Natural killer cell (primary cell): ENCODE measurements at places on chromosomes 12 and 14. TPM values are rescaled to one million over a fixed set of nuclear protein-coding genes. Genes with fewer than 3 reads are reported as not detected.
A peak's percentile ranks its signal among the peaks of the same experiment; 100 is the strongest.

DNA sequence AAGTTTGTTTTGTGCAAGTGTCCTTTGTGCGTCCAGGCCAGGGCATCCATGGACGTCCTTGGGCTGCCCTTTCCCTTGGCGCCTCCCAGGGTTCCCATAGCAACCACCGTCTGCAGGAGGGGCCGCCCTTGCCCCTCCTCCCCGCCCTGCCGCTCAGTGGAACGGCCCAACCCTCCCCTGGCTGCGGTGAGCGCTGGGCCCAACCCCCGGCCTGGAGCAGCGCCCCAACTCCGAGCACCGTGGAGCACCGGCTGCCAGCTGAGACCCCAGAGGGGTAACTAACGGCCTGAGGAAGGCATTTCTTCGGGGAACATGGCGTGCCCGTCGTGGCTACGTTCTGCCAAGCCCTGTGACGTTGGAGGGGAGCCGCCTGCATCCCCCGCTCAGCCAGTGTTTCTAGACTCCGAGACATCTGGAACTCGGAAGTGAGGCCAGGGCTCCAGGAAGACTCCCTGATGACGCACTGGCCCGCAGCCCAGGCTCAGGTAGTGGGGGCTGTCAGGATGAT lies 5.3 kb upstream of the ACACB start:
- DNase-seq, result peak; percentile 71

DNA sequence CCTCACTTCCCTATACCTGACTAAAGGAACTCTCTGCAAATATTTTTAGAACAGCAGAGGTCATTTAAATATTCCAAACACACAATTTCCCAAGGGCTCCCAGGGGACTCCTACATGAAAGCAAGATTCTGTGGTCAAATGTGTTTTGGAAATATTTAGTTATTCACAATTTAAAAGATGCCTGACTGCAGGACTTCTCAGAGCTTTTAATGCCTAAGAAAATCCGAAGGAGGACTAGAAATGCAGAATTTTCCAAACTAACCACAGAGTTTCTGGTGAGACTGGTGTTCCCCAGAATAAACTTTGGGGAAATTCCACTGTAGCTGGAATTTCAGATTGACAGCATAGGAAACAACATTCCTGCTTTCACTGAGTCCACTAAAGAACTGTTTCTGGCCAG lies 84.8 kb upstream of the MAP1LC3B2 start:
- no peak for DNase-seq

- no peak for DNase-seq
Measured at GRCh38 chr12:55934773-55935172, 3.8 kb downstream of the DGKA start.

DNA sequence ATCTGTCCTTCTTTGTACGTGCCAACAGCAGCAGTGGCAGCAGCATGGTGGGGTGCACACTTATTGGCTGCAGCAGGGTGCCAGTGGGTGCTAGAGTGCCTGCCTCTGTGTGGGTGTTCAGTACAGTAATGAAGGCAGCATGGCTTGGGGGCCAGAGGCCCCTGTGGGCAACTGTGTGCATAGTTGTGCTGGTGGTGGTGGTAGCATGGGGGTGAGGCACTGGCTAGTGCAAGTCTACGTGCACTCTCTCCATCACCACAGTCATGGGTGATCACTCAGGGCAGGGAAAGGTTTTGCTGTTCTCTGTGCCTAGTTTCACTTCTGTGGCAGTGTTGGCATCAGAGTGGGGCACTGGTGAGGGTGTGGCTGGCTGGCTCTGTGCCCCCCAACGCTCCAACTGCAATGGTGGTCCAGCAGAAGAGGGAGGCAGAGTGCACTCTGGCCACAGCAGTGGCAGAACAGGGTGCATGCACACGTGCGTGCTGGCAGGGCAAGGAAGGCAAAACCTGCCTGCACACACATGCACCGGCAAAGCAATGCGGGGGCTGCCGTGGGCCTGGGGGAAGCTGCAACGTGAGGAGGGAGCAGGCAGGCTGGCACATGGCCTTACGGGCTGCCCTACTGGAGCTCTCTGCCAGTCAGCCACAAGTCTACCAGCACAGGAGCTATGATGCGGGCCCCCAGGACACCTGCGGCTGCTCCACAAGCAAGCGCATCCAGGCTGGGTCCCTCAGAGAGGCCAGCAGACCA lies 60.1 kb downstream of the CRACR2A start:
- no peak for DNase-seq

SYCP3 gene
- total RNA-seq, result 3.2 TPM

DNA sequence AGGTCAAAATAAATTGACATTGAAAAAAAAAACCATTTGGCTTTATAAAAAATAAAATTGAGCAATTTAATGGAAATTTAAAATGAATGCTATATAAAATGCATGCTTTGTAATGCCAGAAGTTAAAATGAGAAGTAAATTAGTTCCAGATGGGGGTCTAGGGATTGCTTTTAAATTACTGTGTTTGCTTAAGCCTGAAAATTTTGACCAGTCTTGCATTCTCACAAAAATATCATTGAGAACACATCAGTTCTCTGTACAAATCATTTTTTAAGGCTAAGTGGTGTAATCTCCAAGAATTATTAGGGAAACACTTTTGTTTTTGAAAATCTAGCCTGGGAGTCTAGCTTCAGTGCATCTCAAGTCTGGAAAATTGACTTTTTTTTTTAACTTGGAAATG lies 90.7 kb downstream of the RERG start:
- DNase-seq, result no peak

KRT73 gene
- 12.4 TPM for total RNA-seq

GRCh38 chr12:92556637-92557421 lies 146.0 kb upstream of the PLEKHG7 start:
- peak; percentile 34 for DNase-seq

CCDC175 gene
- not detected for total RNA-seq

DNA sequence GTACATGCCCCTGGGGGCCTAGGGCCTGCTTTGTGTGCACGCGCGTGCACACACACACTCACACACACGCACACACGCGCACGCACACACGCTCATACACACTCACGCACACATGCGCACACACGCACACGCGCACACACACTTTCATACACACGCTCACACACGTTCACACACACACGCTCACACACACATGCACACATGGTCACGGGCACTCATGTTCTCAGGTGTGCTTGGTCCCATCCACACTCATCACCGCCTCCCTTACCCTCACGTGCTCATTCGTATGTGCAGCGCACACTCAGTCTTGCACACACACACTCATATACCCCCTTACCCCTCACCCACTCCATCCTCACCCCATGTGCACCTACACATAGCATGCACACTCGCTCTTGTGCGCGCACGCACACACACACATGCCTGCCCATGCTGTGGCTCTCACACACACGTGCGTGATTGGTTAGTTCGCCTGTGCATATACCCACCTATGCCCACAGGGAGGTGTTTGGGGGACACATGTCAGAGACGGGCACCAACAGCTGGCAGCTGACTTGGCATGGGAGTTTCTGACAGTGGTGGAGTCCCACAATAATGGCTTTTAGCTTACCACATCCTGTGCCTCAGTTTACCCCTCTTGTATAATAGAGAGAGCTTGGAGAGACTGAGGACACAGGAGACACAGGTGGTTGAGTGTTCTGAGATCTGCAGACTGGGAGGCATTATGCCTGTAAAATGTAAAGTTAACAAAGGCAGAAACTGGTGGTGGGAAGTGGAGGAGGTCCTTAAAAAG lies 28.7 kb downstream of the TSPAN9 start:
- DNase-seq, result no peak
